Liver (tissue), 10 donors: ENCODE measurements at places on chromosomes 2 and 18.
A peak's percentile ranks its signal among the peaks of the same experiment; 100 is the strongest.

GRCh38 chr2:128440666-128441340 lies 122.1 kb upstream of the HS6ST1 start:
- H3K27me3 ChIP-seq, result no peaks in the 10 kb centered on the region
- DNase-seq, result peak; percentile 28
- H3K36me3 ChIP-seq, result no peaks in the 10 kb centered on the region

DNA sequence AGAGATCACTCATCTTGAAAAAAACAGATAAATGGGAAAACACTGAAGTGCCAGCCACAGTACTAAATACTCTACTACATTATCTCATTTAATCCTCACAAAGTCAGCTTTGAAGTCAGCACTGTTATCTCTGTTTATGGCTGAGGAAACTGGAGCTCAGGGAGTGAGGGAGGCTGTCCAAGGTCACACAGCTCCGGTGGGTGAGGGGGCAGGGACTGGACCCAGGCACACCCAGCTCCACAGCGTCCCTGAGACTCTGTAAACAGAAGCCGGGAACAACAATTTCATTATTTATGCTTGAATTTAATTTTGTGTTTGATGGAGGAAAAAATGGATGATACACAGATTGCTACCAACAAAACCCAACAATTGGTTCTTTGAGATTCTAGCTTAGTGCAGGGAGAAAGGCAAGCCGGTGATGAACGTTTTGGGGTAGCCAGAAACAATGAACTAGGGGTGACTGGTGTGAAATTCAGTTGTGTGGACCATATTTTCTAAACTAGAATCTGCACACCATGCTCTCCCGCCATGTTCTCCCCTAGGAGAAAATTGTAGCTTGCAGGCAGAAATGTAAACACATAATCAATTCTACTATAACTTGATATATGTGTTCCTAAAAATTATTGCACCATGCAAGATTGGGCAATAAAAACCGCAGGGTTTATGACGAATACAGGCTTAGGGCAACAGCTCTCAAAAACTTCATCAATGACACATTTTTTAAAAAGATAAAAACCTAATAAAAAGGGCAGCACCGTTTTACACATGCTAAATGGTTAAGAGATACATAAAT lies at the start of gene GREB1:
Gene GREB1 (plus strand): TSS at position 768 of the 793 bp plus-strand sequence. CDS start 22,570 bp downstream, outside the sequence.
- H3K36me3 ChIP-seq, result no peaks in the 10 kb centered on the region
- H3K27ac ChIP-seq, result no peak within 1 kb of the TSS
- no peak for DNase-seq

DNA sequence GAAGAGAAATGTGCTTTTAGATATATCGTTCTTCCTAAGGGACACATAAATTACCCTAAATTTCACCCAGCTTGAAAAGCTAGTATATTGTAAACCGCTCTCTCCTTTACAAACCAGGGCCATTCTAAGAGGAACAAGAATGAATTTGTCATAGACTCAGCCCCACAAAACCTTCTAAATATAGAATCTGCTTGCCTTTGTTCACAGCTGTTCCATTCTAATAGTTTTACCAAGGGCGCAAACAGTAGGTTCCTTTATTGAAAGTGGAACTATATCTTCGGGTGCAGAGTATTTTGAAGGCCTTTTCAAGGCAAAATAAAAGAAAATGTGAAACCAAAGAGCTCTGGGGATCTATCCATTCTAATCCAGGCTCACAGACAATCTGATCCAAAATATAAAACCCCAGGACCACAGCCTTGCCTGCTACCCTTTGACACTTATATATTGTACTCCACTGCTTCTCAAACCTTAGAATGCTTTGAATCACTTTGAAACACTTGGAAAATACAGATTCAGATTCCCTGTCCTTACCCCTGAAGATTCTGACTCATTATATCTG lies 316.8 kb downstream of the PAX3 start:
- no peaks in the 10 kb centered on the region for H3K4me1 ChIP-seq
- no peak for DNase-seq
- H3K4me3 ChIP-seq, result no peak overlapping the region
- no peaks in the 10 kb centered on the region for H3K36me3 ChIP-seq
- H3K27ac ChIP-seq, result no peak overlapping the region

- H3K4me1 ChIP-seq, result no peaks in the 10 kb centered on the region
- no peak for DNase-seq
- H3K36me3 ChIP-seq, result no peaks in the 10 kb centered on the region
- no peak overlapping the region for H3K4me3 ChIP-seq
- no peak overlapping the region for H3K27ac ChIP-seq
These were observed 92.1 kb downstream of the RNF144A start for GRCh38 chr2:7009207-7009911.

DNA sequence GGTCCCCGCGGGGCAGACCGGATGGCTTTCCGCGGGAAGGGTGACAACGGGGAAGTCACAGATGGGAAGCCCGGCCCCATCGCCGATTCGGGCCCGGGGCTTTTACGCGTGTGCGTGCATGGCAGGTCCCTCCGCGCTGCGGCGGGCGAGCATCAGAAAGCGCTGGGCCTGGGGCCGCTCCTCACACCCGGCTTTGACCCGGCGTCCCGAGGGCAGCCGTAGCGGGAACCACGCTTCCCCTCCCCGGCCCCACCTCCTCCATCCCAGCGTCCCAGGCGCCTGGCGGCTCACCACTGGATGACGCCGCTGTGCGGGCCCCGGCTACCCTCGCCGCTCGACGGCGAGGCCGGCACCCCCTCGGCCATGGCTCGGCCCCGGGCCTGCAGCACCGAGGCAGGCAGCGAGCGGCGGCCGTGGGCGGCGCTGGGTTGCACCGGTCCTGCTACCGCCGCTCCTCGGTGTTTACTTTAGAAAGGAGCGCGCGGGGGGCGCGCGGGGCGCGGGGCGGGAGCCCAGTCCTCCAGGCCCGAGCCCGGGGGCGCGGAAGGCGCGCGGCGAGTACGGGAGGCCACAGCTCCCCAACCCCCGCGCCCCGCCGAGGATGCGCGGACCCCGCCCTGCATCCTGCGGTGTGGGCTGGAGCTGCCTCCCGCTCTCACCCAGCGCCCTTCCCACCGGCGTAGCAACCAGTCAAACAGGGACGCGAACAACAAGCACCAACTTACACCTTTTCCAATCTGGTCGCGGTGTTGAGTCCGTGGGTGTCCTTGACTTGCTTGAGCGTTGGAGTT lies 806 bp downstream of the RFX8 start:
- no peak for DNase-seq
- peak overlapping the region; percentile 36 for H3K27ac ChIP-seq
- no peaks in the 10 kb centered on the region for H3K27me3 ChIP-seq
- peaks cover 9% of the 10 kb centered on the region for H3K4me1 ChIP-seq
- no peaks in the 10 kb centered on the region for H3K36me3 ChIP-seq
- no peak overlapping the region for H3K4me3 ChIP-seq
